ENCODE measurements at places on chromosomes 1 and 21. TPM values are rescaled to one million over a fixed set of nuclear protein-coding genes. Genes with fewer than 3 reads are reported as not detected.

FAM131C gene
- 0.46 TPM for total RNA-seq

HMGCS2 gene
- not detected for total RNA-seq

TP73 gene
- not detected for total RNA-seq

PTPRU gene
- 28.1 TPM for total RNA-seq

GFI1 gene
- total RNA-seq: 0.12 TPM

RO60 gene
- total RNA-seq: 71.1 TPM

DNAJC28 gene
- total RNA-seq: 0.92 TPM

LCE3E gene
- total RNA-seq: not detected

PRKACB gene
- total RNA-seq: 9.5 TPM

LCE1C gene
- total RNA-seq: not detected

COL8A2 gene
- total RNA-seq: 0.06 TPM

OR6K3 gene
- total RNA-seq: not detected

XCL1 gene
- total RNA-seq: not detected

CTNNBIP1 gene
- total RNA-seq: 26.8 TPM

HTR6 gene
- not detected for total RNA-seq

OPRD1 gene
- not detected for total RNA-seq

CYP4X1 gene
- not detected for total RNA-seq

OR2L3 gene
- total RNA-seq: not detected

MCOLN3 gene
- 3.7 TPM for total RNA-seq

EDARADD gene
- total RNA-seq: 3.3 TPM

RIPPLY3 gene
- 5.1 TPM for total RNA-seq

FBLIM1 gene
- total RNA-seq: 194 TPM

SUCO gene
- 27.9 TPM for total RNA-seq

F13B gene
- not detected for total RNA-seq

SLFNL1 gene
- not detected for total RNA-seq

E2F2 gene
- total RNA-seq: 6.5 TPM

Measured in epithelial cell of proximal tubule (primary cell).